ENCODE measurements at places on chromosomes 7 and 10.

- DNase-seq, result no peak
Observed at GRCh38 chr10:5310914-5311313, 53.9 kb upstream of the UCN3 start.

DNA sequence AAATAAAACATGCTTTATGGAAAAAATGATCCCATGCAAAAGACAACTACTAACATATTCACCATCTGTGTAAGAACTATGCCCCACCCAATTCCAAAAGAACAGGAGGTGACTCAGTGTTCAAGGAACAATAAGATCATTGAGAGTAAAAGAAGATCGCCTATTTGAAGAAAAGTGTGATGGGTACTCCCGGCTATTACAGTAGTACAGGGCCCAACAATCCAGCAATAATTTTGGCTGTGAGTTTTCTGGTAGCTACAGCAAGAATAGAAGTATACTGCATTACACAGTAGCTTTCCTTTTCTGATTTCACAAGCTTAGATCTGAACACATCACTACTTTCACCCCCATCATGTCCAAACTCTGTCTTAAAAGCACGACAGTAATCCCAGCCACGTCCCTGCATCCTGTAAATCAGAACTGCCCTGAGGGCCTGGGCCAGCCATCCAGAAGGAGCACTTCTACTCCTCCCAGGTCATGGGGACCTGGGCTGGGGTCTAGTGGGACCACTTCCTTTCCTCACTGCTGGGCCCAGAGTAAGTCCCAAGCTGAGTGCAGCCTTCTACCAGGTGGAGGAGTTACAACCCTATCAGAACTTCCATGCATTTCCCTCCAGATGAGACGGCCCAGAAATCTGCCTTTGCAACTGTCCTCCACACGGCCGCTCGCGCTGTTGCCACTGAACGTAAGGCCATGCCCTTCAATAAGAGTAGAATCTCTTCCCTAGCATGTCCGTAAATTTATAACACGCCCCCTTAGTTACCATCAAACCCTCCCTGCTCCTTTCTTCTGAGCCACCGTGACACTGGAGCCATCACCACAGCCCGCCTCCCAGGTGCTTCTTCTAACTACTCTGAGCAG lies 7.9 kb downstream of the ESYT2 start:
- DNase-seq, result peak; percentile 22

GRCh38 chr10:11025978-11026377 lies 8.3 kb downstream of the CELF2 start:
- no peak for DNase-seq

DNA sequence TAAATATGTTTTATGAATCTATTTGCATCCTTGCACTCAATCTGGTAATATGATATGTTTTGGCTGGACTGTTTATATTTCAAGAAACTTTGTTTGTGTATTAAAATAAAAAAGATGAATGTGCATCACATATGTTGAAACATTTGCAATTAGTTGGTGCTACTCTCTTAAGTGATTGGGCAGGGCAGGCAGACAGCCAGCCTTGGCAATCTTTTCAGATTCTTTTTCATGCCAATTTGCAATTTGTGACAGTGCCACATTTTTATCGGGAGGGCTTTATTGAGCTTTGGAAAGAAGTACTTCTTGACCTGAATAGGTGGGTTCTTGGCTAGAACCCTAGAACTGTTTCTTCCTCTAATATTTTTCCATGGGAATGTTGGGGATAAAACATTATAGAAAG lies 152.2 kb downstream of the NXPH1 start:
- DNase-seq, result no peak

- DNase-seq, result no peak
Observed at GRCh38 chr7:23811540-23811939, 101.5 kb downstream of the STK31 start.

GRCh38 chr7:922334-923107 lies 32.0 kb downstream of the ADAP1 start:
- no peak for DNase-seq

- DNase-seq, result no peak
Observed at GRCh38 chr7:84245835-84246234, 51.2 kb upstream of the SEMA3A start.

- no peak for DNase-seq
Observed at GRCh38 chr10:93495654-93496321, 624 bp upstream of the CEP55 start.

DNA sequence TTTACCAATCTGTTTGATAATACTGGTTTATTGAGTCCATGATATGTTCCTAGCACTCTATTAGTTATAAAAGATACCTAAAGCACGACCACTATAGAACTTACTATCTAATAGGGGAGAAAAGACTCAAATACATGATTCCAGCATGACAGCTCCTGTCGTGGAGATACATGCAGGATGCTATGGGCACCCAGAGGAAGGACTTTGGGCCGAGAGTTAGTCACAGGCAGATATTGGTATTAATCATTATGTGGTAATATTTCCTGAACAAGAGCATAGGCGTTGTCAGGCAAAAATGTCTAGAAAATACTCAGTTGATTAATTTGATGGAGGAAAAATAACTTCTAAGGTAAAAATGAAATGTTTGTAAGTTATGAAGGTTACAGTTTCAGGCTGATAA lies 31.8 kb downstream of the CNNM2 start:
- DNase-seq, result no peak
